ENCODE measurements at places on chromosomes 6 and 20. TPM values are rescaled to one million over a fixed set of nuclear protein-coding genes. Genes with fewer than 3 reads are reported as not detected.

APCDD1L gene
- total RNA-seq = 0.74 TPM

ENPP4 gene
- total RNA-seq = 28.9 TPM

SLC22A3 gene
- 30.9 TPM for total RNA-seq

SLC22A7 gene
- total RNA-seq = not detected

CAP2 gene
- 5.7 TPM for total RNA-seq

MATN4 gene
- 0.46 TPM for total RNA-seq

All from lung (tissue), 17 donors.